Nephron progenitor cell (in vitro differentiated cells): ENCODE measurements at places on chromosomes 6 and 20.

- H3K4me1 ChIP-seq, result peaks cover 33% of the 10 kb centered on the region
- peak; percentile 1 for DNase-seq
- no peak overlapping the region for H3K4me3 ChIP-seq
- H3K27me3 ChIP-seq, result peaks cover 42% of the 10 kb centered on the region
- H3K36me3 ChIP-seq, result peaks cover 3% of the 10 kb centered on the region
Measured at GRCh38 chr20:64139199-64140060, 24.8 kb upstream of the MYT1 start.

GRCh38 chr6:16146028-16146427, 17.1 kb downstream of the MYLIP start:
- DNase-seq, result no peak
- no peak overlapping the region for H3K27ac ChIP-seq
- peaks cover 33% of the 10 kb centered on the region for H3K4me1 ChIP-seq
- no peak overlapping the region for H3K4me3 ChIP-seq
- peaks cover 98% of the 10 kb centered on the region for H3K36me3 ChIP-seq
- H3K27me3 ChIP-seq, result no peaks in the 10 kb centered on the region

GRCh38 chr6:169263836-169264608, 10.4 kb upstream of the THBS2 start:
- no peaks in the 10 kb centered on the region for H3K36me3 ChIP-seq
- no peak overlapping the region for H3K4me3 ChIP-seq
- H3K4me1 ChIP-seq, result peaks cover 6% of the 10 kb centered on the region
- peaks cover 6% of the 10 kb centered on the region for H3K27me3 ChIP-seq
- no peak for DNase-seq

DNA sequence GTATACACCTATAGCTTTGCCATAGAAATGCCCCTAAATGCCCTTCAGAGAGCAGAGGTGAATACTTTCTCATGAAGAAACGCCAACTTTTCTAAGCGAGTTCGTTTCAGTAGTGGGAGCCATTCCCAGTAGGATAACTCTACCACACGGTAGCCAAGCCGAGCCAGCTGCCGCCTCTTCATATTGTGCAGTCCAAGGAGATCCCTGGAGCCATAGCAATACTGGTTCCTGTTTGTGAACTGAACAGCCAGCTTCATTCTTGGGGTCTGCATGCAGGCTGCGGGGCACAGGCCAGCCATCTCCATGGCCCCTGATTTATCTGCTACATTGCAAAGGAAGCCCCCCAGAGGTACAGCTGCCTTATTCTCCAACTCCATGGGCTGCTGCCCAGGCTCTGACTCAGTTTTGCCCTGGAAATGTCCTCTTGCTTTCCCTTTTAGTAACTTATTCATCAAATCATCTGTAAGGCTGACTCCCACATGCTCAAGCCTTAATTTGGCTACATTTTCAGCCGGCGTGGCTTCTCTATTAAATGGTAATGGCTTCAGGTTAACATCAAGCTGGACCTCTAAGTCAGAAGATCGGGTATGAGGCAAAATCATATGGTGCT, 12.8 kb downstream of the FASTKD5 start:
- no peak overlapping the region for H3K4me3 ChIP-seq
- H3K27ac ChIP-seq, result no peak overlapping the region
- H3K27me3 ChIP-seq, result no peaks in the 10 kb centered on the region
- no peaks in the 10 kb centered on the region for H3K4me1 ChIP-seq
- DNase-seq, result no peak
- peaks cover 51% of the 10 kb centered on the region for H3K36me3 ChIP-seq

DNA sequence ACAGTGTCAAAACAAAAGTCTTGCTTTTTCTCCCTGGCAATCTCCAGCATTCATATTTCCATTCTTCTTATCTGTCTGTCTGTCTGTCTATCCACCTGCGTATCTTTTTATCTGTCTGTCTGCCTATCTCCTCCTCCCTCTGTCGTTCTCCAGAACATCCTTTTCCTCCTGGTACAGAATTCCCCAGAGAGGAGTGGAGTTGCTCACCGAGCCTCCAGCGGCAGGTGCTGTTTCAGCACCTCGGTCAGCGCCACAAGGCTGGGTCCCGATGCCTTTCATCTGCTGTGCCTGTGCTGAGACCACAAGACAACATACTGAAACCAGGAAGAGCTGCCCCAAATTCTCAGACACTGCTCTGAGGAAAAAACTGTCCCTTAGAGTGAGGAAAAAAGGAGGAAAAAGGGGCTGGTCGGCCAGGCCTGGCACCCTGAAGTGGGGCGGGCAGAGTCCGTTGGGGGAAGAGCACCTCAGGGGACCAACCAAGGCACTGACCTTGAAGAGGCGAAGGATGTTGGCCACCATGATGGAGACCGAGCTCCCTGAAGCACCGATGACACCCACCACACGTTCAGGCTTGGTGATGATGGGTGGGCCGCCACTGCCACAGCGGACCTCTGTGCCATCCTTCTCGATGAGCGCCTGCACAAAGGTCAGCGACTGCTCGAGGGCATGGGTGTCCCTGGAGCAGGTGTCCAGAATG, 13.3 kb downstream of the GRM4 start:
- peaks cover 33% of the 10 kb centered on the region for H3K27me3 ChIP-seq
- H3K4me3 ChIP-seq, result no peak overlapping the region
- H3K27ac ChIP-seq, result no peak overlapping the region

GRCh38 chr6:110511401-110511800, 35.0 kb upstream of the SLC22A16 start:
- DNase-seq, result no peak
- no peak overlapping the region for H3K4me3 ChIP-seq
- no peak overlapping the region for H3K27ac ChIP-seq
